Cerebellar nuclear complex (tissue), 1 donor: ENCODE measurements at places on chromosomes 1 and 21.

- no peak for DNase-seq
These were observed 1.2 kb downstream of the MFN2 start for GRCh38 chr1:11981378-11982009.

DNA sequence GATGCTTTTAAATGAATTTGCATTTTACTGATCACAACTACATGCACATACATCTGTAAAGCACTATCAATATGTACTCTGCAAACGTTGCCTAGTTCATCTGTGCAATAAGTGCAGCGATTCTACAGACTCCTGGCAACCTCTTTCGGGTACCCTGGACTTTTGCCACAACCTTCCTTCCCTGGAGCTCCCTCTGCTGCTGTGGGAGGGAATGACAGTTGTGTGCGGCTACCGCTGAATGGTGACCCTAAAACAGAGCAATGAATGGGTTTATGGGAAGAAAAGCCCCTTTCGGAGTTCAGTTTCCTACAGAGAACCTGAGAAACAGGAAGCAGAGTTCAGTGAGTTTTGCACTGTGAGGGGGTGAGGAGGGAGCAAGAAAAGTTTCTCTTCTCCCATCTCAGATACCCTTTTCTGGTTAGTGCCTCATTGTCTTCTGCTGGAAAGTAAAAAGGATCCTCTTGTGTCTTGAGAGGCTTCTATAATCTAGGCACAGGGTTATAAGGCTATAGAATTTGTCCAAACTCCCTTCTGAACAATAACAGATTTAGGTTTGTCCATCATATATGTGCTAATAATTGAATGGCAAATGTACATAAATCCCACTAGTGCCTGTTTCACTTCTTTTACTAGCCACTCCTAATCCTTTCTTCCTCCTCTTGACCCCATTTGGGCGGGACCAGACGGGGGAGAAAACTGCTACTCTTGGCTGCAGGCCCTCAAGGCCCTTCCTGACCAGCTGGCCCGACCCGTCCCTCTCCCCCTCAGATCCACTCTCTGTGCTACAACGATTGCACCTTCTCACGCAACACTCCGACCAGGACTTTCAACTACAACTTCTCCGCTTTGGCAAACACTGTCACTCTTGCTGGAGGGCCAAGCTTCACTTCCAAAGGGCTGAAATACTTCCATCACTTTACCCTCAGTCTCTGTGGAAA lies 19.8 kb upstream of the SARS1 start:
- DNase-seq, result no peak

- DNase-seq, result no peak
These were observed 24.6 kb downstream of the SLC27A3 start for GRCh38 chr1:153799566-153800465.

- no peak for DNase-seq
These were observed 169.2 kb downstream of the ZNF281 start for GRCh38 chr1:200240656-200241055.

DNA sequence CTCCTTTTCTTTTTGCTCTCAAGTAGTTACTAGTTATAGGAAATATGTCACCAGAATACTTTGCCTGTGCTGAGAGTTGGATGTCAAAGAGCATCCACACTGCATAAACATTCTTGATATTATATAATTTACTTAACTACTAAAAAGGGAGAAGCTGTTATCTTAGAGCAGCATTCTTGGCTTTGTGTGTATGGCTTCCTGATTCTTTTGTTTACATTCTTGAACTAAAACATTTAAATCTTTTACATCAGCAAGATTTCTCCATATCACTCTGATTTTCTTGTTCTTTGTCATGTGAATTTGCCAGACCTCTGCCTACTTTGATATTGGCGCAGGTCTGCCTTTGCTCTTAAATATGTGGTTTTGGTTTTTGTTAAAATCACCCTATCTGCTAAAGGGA lies 48.8 kb downstream of the SUCO start:
- no peak for DNase-seq

GRCh38 chr1:201628490-201628889 lies 89.6 kb downstream of the NAV1 start:
- DNase-seq, result no peak

DNA sequence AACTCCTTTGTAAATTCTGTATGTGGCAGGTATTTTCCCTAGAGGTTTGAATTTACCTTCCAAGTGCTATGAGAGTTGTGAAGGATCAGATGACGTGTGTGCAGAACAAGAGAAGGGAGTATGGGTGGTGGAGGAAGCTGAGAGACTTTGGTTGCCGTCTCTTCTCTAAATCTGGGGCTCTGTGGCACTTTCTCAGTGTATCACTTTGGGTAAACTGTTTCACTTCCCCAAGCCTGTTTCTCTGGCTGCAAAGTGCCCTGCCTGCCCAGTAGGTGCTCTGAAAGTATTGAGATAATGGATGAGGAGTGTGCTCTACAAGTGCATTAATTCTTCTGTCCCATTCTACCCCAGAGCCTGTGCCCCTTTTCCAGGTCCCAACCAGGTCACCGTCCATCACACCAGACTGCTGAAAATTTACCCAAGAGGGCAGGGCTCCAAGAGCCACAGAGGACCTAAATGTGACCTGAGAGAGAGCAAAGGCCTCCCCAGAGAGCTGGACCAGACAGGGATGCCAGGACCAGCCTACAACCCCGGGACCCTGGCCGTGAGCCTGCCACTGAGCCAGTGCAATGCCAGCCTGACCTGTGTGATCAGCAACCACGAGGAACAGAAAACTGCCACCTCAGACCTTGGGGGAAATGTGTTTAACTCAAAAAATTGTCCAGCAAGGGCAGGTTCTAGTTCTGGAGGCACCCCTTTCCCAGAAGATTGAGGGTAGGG lies 131.6 kb upstream of the ETV3 start:
- no peak for DNase-seq

DNA sequence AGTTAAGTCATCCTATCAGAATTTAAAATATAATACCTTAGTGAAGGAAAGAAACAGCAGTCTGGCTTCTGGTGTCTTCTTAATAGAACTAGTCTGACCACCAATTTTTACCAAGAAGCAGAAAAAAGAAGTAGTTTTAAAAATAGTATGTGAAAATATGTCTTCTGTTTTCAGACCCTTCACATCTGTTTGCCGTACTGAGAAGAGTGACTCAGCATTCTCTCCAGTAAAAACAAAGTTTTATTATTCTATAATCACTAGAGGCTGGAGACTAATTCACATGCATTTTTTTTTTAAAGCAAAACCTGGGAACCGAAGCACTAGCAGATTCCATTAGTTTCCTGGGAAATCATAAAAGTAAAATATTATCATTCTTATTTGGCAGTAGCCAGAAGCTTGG lies 163.8 kb downstream of the COL24A1 start:
- DNase-seq, result no peak
